ENCODE measurements at places on chromosomes 11 and 22.

- DNase-seq: no peak
Observed at GRCh38 chr11:102611291-102611690, 13.8 kb downstream of the MMP20 start.

GRCh38 chr11:70075836-70076235, 2.3 kb upstream of the ANO1 start:
- DNase-seq: no peak

DNA sequence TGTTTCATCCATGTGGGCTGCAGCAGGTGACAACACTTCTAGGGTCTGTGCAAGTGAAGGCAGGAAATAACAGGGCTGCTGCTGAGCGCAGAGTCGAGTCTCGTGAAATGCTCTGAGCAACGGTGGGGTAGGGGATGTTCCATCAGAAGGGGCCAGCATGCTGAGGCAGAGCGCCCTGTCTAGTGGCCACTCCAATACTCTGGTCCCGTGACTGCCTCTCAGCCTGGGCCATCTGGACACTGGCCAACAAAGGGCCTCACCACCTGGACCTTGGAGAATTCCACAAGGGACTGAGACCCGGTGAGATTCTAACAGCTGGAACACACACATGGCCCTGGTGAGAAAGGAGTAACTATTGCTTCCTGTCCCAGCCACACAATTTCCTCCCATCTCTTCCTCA, 375.7 kb downstream of the SHANK2 start:
- no peak for DNase-seq

DNA sequence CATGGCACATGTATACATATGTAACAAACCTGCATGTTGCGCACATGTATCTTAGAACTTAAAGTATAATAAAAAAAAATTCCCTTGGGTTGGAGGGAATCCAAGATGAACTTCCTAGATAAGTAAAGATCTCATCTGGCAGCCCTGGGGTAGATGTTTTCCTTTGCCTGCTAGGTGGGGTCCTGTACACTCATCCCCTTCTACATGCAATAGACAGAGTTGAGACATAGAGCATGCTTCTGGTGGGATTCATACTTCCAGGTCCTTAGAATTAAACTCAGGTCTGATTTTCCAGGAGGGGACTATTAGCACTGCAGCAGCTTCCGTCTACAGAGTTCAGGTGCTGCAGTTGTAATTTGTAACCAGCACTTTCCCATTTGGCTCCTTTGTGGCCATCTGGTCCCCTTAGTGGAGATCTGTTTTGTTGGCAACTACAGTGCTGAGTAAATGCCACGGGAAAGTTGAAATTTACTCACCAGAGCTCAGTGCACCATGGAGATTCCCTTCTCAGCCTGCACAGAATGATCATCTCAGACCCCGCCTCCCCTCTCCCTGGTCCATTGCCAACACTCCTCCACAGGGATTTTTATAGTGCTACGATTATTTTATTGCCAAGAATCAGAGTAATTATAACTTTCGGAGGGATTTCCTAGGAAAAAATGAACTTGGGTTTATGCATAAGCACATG, 220.1 kb upstream of the E2F8 start:
- no peak for DNase-seq

DNA sequence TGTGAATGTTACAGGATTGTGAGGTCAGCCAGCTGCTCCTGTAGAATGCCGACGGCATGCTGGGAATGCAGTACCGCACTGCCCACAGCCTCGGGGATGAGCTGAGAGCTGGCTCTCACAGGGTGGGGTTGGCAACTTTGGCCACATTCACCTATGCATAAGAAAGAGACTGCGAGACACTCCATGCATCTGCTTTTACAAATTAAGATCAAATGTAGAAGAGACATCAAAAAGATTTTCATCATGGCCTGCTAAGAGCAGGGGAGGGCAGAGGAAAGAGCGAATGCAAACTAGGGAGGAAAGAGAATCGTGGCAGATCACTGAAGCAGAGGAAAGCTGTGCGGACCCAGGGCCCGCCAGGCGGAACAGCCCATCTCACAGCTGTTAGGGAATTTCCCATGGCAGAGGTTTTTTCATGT, 49.8 kb upstream of the SPATA19 start:
- no peak for DNase-seq

DNA sequence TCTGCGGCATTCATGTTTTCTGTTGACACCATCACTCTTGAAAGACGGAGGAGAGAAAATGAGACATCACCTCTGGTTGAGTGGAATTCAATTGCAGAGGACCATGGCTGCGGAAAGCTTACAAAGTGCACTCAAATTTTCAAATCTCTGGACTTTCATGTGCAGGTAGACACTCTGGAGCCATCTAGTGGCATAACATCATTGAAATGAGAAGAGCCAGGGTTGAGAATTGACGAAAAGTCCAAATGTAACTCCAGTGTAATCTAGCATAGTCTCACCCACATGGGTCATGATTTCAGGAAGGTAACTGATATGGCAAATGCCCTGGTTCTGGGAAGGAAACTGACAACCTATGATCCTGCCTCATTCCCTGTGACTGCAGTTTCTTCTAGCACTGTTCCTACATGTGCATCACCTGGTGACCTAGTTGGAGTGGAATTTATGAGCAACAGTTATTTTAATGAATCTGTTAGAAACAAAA, 687.8 kb downstream of the KCNA4 start:
- no peak for DNase-seq

DNA sequence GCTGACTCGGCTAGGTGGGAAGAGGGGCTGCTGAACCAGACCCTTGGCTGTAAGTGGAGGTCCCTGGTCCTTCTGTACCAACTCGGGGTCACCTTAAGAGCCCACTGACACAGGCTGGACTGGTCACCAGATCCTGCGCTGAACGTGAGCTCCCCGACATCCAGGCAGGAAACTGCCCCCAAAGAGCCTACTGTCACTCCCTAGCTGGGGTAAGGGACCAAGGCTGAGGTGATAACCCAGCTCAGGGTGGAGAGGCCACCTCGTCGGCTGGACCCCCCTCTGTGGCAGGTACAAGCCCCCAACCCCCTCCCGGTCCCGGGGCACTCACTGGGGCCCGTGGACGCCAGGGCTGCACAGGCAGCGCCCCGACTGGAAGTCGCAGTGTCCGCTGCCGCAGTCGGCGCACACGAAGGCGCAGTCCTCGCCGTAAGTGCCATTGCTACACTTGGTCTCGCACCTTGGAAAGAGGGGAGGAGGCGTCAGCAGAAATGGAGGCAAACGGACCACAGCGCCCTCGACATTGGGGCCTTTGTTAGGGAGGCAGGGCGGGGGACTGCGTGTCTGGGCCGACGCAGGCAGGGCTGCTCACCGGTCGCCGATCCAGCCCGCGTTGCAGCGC, 7.4 kb downstream of the SCARF2 start:
- no peak for DNase-seq

GRCh38 chr22:22151308-22151707, 93.3 kb upstream of the VPREB1 start:
- no peak for DNase-seq

- no peak for DNase-seq
Observed at GRCh38 chr11:122232985-122233384, 117.0 kb upstream of the BLID start.

DNA sequence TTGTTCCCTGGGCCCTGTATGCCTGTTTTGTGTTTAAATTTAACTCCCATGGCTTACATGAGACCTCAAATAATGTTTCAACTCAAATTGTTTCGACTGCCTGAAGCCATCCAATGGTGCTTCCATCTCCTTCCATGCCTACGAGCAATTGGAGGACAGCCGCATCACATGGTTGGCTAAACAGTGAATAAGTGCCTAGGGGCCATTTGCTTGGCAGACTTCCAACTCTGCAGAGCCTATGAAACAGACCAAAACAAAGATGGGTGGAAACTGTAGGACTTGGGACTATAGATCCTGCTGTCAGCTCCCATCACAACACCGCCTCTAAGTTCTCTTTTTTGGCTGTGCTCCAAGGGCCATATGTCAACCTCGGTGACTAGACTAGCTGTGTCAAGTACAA, 84.1 kb downstream of the PARVA start:
- no peak for DNase-seq

- no peak for DNase-seq
Observed at GRCh38 chr22:39928536-39929520, 27.9 kb downstream of the GRAP2 start.

DNA sequence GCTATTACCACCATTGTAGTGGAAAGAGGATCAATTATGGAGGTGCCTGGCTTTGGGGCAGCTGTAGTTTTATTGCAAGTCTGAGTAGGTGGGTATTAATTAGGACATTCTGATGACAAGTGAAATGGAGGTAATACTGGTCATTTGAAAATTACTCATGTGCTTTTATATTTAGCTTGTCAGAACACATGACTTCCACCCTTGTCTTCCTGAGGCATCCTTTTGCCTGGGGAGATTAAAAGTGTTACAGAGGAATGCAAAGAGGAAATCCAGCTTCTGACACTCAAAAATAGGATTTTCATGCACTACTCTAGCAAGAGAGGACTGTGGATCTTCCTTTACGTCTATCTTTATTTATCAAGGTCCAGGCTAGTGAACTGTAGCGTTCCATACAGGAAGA, 44.7 kb upstream of the CAPRIN1 start:
- DNase-seq: no peak

- no peak for DNase-seq
Observed at GRCh38 chr22:49307481-49307830, 520.2 kb downstream of the BRD1 start.

DNA sequence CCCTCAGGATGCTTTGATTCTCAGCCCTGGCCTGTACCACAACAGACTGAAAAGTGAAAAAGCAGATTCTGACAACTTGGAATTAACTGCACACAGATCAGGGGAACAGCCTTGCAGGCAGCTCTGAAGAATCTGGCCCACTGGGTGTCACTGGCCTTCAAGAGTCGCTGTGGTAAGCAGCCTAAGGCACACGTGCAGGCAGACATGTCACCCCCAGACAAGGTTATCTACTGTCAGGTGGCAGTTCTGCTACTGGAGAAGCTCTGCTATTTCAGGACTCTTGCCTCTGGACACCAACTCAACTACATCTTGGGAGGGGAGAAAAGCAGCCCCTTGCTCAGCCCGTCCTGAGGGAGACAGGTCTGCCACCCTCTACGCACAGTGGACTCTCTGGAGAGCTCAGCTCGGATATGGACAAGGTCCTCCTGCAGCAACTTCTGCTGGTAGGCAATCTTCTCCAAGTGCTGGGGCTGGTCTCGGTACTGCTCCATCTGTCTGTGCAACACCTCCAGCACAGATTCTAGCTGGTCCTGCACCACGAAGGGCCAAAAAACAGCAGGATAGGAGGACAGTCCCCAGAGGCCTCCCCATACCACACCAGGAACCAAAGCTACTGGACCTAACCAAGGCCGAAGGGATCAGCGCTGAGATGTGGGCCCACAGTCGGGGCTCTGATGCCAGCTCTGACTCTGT, 63.0 kb downstream of the C11orf58 start:
- no peak for DNase-seq

DNA sequence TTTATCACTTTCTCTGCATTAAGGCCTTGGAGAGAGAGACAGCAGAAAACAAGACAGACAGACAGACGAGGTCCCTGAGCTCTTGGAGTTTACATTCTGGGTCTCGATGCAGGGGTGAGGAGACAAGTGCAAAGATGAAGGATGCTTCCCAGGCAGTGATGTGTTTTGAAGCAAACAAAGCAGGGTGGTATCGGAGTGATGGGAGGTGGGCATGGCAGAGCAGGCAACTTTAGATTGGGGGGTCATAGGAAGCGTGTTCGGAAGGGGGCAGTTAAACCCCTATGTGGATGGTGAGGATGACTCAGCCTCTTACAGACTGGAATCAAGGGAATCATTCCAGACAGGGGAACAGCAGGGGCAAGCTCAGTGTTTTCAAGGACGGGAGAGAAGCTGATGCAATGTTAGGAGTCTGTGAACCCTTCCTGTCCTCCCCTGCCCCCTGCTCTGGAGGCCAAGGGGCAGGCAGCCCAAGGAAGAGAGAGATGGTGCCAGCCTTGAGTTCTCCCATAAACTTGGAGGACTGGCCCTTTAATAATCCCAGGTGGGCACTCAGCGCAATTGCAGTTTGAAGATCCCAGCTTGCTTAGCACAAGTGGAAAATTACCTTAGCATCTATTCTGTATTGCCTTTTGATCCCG, 180.2 kb downstream of the CHST1 start:
- no peak for DNase-seq

DNA sequence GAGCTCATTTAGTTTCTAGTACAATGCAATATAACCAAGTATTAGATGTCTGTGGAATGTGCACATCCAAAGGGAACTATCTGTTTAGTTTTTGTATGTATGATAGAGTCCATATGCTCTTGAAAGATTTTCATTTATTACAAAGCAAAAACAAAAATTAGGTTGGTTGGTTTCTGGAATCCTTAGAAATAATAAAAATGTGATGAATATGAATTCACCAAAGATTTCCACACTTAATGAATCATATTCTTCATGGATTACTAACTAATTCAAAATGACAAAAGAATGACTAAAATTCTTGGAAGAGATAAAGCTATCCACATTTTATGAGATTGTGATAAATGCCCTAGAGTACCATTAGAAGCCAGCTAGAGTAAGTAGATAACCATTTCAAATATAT, 261.1 kb downstream of the SBF2 start:
- no peak for DNase-seq

GRCh38 chr11:57373146-57373545, 7.8 kb downstream of the PRG3 start:
- DNase-seq: no peak

DNA sequence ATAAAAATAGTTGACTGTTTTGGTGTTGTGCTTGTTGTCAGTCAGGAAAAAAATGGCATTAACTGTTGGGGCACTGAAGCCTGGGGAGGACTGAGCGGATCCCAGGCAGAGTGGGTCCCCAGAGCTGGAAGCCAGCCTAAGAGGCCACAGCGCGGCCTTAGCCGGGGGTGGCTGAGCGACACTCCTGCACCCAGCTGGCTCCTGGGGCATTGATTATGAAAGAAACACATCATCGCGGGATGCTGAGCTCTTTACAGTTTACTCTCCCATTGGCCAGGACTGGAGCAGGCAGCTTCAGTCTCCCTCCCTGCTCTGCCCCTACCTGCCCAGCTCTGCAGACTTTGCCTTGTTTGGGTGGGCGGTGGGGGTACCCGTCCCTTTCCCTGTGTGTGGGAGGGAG, 121.5 kb downstream of the ST3GAL4 start:
- DNase-seq: no peak

GRCh38 chr11:78100676-78101472, 21.2 kb upstream of the NDUFC2 start:
- peak; percentile 15 for DNase-seq

DNA sequence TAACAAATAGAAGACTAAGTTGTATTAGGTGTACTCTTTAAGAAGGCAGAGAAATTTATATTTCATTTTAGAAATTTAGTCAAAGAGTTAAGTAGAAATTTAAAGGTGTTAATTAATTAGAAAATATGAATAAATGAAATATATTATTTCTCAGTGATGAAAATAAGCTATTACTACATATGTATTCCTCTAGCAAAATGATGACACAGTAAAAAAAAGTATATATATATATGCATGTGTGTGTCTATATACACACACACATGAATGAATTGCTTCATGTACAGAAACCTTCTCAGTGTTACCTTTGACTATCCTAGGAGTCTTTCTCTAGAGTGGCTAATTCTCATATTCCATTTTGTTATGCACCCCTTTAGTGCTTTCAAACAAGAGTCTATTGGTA, 7.7 kb downstream of the RNF141 start:
- no peak for DNase-seq

GRCh38 chr22:20576445-20576816, 69.0 kb downstream of the MED15 start:
- no peak for DNase-seq
